ENCODE measurements at places on chromosomes 7 and 10. TPM values are rescaled to one million over a fixed set of nuclear protein-coding genes. Genes with fewer than 3 reads are reported as not detected.

BMPER gene
- total RNA-seq: 0.13 TPM

CYP3A4 gene
- total RNA-seq: not detected

KCNIP2 gene
- total RNA-seq: 0.51 TPM

SDK1 gene
- 0.51 TPM for total RNA-seq

AKR1D1 gene
- total RNA-seq: under 0.01 TPM

AKR1C4 gene
- not detected for total RNA-seq

SLC18A2 gene
- not detected for total RNA-seq

DPYSL4 gene
- total RNA-seq: 0.13 TPM

PPIF gene
- 19.5 TPM for total RNA-seq

RSPH10B2 gene
- total RNA-seq: not detected

CALD1 gene
- 102 TPM for total RNA-seq

C7orf33 gene
- not detected for total RNA-seq

CHST12 gene
- 0.51 TPM for total RNA-seq

ZPBP gene
- not detected for total RNA-seq

MYO3A gene
- total RNA-seq: not detected

Data from bronchial epithelial cell (primary cell).